Smooth muscle cell of the pulmonary artery (primary cell): ENCODE measurements at places on chromosomes 4 and X. TPM values are rescaled to one million over a fixed set of nuclear protein-coding genes. Genes with fewer than 3 reads are reported as not detected.

WFS1 gene
- 40.7 and 45.3 TPM in 2 replicates for total RNA-seq

SOWAHB gene
- total RNA-seq: 0.03 TPM in 1 of 2 replicates, not detected in the other

SPARCL1 gene
- total RNA-seq: 0.17 and 0.46 TPM in 2 replicates

DDX53 gene
- total RNA-seq: not detected in 2 replicates

CXCL11 gene
- not detected in 2 replicates for total RNA-seq

ARHGAP6 gene
- 3.8 and 9.4 TPM in 2 replicates for total RNA-seq

NKAP gene
- 4.2 and 4.4 TPM in 2 replicates for total RNA-seq

GPR34 gene
- total RNA-seq: 0.07 TPM in 1 of 2 replicates, not detected in the other

MAGEA11 gene
- not detected in 2 replicates for total RNA-seq

GRIA2 gene
- total RNA-seq: 0.26 TPM in 1 of 2 replicates, not detected in the other

GUCY1B1 gene
- total RNA-seq: 4.9 and 5.9 TPM in 2 replicates
